ENCODE measurements at places on chromosomes 16 and 17.

- DNase-seq = no peak
Measured at GRCh38 chr17:70654706-70655105, 485.4 kb downstream of the KCNJ2 start.

GRCh38 chr16:49283376-49284049 lies 1.9 kb upstream of the CBLN1 start:
- no peak for DNase-seq

DNA sequence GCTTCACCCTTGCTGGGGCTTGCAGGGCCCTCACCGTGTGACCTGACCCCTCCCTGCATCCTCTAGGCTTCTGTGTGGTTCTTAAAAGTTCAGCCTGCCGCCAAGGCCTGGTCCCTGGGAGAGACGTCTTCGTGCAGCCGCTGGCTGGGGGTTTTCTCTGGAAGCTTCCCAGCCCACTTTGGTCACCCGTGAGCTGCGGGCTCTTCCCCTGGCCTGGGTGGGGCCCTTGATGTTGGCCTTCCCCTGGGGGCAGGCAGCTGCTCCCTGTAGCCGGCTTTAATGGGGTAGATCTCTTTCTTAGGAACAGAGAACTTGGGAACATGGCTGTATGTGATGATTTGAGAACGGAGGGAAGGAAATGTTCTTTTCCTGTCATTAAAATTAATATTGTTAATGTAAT lies 32.7 kb downstream of the ZNF750 start:
- DNase-seq = no peak

DNA sequence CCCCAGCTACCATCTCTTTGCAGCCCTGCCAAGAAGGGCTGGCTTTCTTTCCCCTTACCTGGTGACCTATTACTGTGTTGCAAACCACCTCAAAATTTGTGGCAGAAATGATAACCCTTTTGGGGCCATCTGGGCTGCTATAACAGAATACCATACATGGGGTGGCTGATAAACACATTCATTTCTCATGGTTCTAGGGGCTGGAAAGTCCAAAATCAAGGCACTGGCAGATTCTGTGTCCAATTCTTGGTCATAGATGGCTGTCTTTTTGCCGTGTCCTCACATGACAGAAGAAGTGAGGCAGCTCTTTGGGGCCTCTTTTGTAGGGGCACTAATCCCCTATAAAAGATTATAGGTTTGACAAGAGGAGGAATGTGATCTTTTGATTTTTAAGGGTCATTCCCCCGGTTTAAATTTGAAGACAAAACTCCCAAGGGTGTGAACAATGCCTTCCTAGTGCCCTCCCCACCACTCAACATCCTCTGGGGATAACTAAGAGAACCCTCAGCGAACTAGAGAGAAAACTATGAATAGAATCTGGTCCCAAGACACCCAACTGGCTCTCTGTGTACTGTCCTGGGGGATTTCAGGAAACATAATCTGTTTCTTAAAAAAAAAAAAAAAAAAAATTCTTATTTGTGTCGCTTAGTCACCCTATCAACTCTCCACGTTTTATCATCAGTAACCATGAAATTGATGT lies 1.7 kb upstream of the METTL22 start:
- no peak for DNase-seq

- no peak for DNase-seq
Measured at GRCh38 chr17:51180486-51180885, 14.3 kb downstream of the NME2 start.

DNA sequence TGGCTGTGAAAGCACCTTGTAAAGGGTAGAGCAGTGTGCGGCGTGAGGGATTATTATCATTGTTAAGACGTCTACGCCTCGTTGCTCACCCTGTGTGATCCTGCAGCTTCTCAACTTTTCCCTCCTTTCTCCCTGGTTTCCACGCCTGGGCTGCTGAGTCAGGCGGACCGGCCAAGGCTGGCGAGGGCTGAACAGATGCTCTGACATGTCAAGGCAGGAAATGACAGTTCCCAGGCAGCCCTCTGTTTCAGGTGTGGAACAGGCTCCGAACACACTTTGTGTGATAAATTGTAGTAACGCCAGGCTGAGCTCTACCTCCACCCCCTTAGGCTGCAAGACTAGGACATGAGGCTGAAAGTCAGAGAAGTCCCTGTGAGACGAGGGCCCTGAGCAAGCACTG lies 46.0 kb upstream of the TBX2 start:
- DNase-seq = no peak

DNA sequence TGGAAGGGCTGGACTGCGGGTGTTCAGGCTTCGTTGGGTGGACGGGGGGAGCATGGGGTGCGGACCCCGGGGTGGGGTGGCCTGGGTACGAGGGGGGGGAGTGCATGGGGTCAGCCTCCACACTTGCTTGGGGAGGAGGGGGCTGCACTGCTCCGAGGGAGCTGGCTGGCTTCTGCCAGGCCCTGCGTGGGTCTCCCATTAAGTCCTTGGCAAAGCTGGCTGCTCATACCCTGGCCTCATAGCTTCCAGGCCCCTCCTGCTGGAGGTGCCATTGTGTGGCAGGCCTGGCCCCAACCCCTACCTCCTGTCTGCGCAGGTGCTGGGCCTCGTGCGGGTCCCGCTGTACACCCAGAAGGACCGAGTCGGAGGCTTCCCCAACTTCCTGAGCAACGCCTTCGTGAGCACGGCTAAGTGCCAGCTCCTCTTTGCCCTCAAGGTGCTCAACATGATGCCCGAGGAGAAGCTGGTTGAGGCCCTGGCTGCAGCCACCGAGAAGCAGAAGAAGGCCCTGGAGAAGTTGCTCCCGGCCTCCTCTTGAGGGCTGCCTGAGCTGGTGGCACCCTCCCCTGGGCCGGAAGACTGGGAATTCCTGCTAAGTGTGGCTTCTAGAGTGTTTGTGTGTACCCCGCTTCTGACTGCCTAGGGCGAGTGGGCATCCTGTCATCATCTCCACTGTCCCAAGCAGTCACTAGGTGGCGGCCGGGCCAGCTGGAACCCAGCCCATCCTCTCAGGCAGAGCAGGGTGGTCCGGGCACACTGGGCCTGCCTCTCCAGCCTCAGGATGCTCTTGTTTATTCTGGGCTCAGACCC lies 1.5 kb downstream of the NUDT16L1 start:
- no peak for DNase-seq

DNA sequence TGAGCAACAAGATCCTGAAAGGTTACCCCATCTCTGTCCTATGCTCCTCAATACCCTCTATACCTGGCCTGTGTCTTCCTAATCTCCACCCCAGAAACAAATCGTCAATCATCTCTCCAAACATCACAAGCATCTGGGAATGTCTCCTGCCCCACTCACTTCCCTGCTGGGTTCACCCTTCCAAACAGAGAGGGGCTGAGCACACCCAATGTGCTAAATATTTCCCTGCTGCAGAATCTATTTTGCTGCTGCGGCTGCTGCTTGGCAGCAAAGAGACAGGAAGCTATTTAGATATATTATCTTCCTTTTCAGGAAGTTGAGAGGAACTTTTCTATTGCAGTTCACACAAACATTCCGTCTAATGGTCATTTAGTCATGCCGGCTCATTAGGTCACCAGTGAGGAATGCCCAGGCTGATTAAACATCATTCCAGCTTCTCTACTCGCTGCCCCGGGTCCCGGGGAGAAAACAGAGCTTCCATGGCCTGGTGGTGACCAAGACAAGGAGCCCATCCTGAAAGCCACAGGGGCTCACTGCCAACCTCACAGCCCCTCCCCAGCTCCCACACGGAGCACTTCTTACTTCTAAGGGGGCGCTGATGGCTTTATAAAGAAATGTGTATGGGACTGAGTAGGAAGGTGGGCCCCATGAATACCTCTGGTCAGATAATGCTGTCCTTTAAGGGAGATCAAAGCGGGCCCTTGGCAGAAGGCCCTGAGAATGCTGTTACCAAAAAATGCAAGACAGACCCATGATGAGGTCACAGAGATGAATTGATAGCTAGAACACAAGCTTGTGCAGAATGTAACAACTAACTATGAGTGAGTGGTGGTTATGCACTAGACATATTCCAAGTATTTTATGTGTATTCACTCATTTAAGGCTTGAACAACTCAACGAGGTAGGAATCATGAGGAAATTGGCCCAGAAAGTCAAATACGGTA lies 218.3 kb downstream of the SOX9 start:
- no peak for DNase-seq

GRCh38 chr16:75138233-75138632 lies 10.1 kb upstream of the ZFP1 start:
- no peak for DNase-seq

GRCh38 chr17:82129095-82129494 lies 31.1 kb upstream of the FASN start:
- no peak for DNase-seq

DNA sequence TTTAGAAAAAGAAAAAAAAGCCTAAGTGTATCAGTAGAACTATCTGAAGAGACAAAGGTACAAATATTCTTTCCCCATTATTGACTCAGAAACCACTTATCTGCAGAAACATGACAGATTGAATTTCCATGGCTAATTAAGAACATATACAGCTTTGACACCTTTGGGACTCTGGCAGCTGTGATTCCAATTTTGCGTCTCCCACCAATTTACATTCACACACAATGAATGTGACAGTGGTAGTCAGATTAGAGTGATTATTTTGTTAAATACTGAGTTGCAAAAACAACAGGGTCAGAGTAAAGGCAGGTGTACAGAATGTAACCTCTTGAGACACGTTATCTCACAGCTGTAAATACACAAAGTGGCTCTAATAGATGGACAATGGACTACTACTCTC lies 5.3 kb upstream of the PPM1D start:
- DNase-seq = no peak

DNA sequence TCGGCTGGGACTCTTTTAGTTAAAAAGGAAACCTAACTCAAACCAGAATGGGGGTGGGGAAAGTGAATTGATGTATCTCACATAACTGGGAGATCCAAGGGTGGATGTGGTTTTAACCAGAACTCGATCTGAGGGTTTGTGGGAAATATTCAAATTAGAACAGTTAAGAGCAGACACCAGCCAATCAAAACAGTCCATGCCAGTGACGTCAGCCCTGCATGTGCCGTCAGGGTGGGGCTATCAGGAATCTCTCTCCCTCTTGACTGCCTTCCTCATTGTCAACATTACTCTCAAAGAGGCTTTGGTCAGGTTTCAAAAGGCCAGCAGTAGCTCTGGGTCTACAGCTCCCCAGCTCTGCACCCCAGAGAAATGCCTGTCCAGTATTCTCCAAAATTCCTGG lies 94.2 kb upstream of the HSBP1 start:
- no peak for DNase-seq

DNA sequence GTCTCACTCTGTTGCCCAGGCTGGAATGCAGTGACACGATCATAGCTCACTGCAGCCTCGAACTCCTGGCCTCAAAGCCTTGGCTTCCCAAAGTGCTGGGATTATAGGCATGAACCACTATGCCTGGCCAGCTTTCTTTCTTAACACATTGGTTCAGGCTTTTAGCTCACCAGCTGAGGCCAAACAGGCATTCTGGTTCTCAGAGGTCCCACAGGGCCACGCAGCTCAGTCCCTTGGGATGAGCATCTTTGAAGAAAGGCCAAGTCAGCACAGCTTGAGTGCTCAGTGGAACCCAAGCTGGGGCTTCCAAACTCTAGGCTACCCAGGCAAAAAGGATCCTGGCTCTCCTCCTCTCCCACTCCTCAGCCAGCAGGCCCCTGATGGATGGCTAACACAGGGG lies 2.5 kb downstream of the PIK3R5 start:
- DNase-seq = no peak

DNA sequence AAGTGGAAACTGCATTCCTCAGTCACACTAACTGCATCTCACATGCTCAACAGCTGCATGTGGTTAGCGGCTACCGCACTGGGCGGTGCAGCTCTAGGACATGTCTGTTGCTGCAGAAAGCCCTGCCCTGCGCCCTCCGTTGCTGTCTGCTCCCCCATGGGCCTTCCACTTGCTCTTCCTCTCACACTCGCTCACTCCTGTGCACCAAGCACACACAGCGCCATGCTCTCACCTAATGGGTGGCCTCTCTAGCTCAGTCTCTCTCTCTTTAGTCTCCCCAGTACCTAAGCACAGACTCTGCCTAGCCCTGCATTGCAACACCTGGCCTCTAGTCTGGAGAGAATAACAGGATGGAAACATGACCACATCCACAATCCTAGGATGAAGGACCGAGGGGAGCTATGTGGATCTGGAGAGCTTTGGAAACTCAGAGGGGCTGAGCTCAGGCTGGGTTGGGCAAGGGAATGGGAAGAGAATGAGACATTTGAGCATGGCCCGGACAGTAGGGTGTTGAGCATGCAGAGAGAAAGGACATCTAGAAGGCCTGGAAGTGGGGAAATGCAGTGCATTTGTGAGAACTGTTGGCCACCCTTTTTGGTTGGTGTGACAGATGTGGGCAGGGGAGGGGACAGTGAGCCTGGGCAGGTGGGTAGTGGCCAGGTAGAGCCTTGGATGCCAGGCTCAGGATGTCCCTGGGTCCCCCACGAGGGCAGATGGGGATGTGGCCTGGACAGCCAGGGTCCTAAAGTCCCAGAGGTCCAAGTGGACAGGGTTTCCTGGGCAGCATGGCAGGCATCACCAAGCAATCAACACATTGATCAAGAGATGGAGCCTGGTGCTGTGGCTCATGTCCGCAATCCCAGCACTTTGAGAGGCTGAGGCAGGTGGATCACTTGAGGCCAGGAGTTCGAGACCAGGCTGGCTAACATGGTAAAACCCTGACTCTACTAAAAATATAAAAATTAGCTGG lies 16.1 kb downstream of the SGCA start:
- DNase-seq = no peak

DNA sequence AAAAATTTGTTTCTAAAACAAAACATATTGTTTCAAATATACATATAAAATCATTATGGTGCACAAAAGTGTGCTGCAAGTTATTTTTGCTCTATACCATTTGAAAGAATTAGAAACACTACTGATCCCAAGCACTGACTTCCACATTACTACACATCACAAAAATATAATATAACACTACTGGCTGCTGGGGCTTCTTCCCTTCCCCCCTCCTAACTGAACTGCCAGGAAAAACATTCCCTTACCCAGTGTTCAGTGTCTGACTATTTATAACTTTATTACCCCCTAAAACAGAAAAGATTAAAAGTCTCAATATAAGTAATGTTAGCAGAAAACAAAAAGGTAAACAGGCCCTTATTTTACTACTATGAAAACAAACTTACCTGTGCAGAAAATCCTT lies 36.9 kb downstream of the GPATCH8 start:
- no peak for DNase-seq

- peak; percentile 97 for DNase-seq
Measured at GRCh38 chr16:19555186-19555937, at the start of gene VPS35L. VPS35L (plus strand) TSS chr16:19555703; CDS start chr16:19555730, 27 bp downstream.

DNA sequence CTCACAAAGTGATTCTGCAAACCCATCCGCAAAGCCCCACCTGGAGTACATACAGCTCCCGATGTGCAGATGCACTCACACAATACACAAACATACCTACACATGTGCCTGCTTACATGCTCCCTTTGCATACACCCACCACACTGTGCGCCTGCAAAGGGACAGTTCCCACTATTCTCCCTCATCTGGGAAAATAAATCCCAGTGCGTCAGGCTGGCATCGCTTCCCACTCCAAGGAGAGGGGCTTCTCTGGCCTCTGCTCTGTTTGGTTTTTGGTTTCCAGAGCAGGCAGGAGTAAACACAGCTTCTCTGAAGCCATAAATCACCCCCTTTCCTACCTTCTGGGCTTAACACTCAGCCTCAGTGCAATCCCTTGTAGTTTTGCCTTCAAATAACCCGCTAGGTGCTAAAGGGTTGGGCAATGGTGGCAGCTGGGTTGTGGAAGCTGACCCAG lies 14.7 kb downstream of the HOXB4 start:
- DNase-seq = no peak

All from naive thymus-derived CD8-positive, alpha-beta T cell (primary cell).